Common myeloid progenitor, CD34-positive (primary cell): ENCODE measurements at places on chromosomes 13 and 19.

DNA sequence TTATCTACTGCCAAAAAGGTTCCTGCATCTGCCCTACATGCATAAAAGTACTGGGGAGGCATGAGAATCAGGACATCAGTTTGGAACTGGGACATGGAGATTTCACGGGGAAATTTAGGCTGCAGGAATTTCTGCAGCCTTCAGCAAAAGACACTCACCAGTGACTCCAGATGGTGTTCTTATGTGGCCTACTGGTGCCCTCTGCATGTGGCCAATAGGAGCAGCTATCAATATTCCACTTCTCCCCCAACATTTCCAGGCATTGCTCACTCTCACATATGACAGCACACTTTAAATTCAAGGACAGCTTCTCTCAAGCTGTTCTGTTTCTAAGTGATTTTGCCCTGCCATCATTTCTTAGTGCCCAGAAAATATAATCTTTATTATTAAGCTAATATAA, 570.5 kb upstream of the ARGLU1 start:
- no peaks in the 10 kb centered on the region for H3K36me3 ChIP-seq
- H3K27ac ChIP-seq, result no peak overlapping the region
- H3K4me3 ChIP-seq, result no peak overlapping the region
- no peaks in the 10 kb centered on the region for H3K4me1 ChIP-seq

- H3K36me3 ChIP-seq, result no peaks in the 10 kb centered on the region
- H3K27ac ChIP-seq, result no peak overlapping the region
- no peak overlapping the region for H3K4me3 ChIP-seq
Observed at GRCh38 chr13:42270160-42270856, 1.6 kb upstream of the AKAP11 start.

- peaks cover 3% of the 10 kb centered on the region for H3K27me3 ChIP-seq
- no peak overlapping the region for H3K4me3 ChIP-seq
- no peak for DNase-seq
- no peaks in the 10 kb centered on the region for H3K36me3 ChIP-seq
Observed at GRCh38 chr13:35812736-35813135, 318.4 kb downstream of the DCLK1 start.

DNA sequence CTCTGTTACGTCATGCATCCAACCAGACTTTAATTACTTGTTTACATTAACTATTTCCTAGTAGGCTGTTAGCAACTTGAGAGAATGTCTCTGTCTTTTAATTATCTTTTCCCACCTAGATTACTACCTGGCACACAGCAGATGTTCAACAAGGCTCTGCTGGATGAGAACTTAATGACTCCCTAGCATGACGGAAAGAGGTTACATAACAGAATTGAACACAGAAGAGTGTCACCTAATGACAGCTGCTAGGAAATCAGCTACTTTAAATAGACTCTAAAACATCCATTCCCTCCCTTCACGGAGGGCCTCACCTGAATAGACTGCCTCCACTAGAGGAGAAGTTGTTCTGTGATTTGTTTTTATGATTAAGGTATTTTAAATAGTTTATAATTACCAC, 110.8 kb downstream of the TEX29 start:
- H3K27ac ChIP-seq, result no peak overlapping the region
- H3K4me1 ChIP-seq, result no peaks in the 10 kb centered on the region
- peaks cover 19% of the 10 kb centered on the region for H3K27me3 ChIP-seq
- H3K36me3 ChIP-seq, result no peaks in the 10 kb centered on the region
- DNase-seq, result no peak

DNA sequence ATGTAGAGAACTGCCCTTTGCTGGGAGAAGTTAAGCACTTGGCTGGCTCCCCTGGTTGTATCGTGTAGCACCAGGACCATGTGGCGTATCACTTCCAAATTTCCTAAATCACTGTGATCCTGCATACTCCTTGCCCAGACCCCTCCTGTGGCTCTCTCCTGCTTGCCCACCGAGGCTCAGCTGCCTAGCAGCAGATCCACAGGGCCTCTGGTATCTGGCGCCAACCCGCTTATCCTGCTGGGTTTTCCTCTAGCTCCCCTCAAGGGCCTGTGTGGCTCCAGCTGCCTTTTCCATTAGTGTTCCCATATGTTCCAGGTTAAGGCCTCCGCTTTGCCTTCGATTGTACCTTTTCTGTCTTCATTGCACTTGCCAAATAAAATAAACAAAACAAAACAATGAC, 16.5 kb downstream of the LRCH1 start:
- no peak for DNase-seq
- H3K27ac ChIP-seq, result no peak overlapping the region
- H3K36me3 ChIP-seq, result no peaks in the 10 kb centered on the region
- H3K27me3 ChIP-seq, result no peaks in the 10 kb centered on the region
- H3K4me1 ChIP-seq, result peaks cover 7% of the 10 kb centered on the region

- no peaks in the 10 kb centered on the region for H3K4me1 ChIP-seq
- H3K27ac ChIP-seq, result no peak overlapping the region
- no peak overlapping the region for H3K4me3 ChIP-seq
- DNase-seq, result no peak
- H3K36me3 ChIP-seq, result no peaks in the 10 kb centered on the region
Observed at GRCh38 chr19:13036366-13036976, 41.2 kb downstream of the NFIX start.

- no peak for DNase-seq
- no peak overlapping the region for H3K27ac ChIP-seq
- no peak overlapping the region for H3K4me3 ChIP-seq
- no peaks in the 10 kb centered on the region for H3K27me3 ChIP-seq
Observed at GRCh38 chr13:24784319-24784718, 20.4 kb downstream of the RNF17 start.

DNA sequence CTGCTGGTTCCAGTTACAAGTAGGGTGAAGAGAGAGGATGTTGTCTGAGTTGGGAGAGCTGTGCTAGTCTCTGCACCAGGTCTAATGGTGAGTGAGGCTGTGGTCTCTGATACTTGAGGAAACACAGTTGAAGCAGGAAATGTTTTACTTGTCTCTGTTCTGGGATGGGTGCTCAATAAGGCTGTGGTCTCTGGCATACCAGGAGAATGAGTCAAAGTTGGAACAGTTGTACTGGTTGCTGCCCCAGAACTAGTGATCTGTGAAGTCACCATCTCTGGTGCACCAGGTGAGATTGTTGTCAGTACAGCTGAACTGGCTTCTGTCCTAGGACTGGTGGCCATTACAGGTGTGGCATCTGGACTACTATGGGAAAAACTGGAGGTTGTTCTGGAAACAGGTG, 74.7 kb downstream of the MUC16 start:
- H3K4me1 ChIP-seq, result no peaks in the 10 kb centered on the region
- no peak for DNase-seq
- H3K36me3 ChIP-seq, result no peaks in the 10 kb centered on the region
- no peaks in the 10 kb centered on the region for H3K27me3 ChIP-seq

DNA sequence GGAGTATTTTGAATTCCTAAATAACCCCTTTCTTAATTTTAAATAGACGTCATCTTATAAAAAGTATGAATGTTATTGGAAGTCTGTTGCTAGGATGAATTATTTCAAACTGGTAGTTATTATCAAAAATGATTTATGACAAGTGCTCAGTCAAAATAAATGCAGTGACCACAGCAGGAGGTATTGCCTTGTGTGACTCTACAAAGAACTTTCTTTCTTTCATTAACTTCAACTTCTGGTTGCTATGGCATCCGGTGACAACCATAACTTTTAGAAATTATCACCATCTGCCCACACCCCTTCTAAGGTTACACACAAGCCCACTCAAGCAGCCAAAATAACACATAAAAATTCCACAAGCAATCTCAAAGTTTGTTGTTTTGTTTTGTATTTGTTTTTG, 189.9 kb downstream of the DACH1 start:
- no peaks in the 10 kb centered on the region for H3K27me3 ChIP-seq
- H3K36me3 ChIP-seq, result no peaks in the 10 kb centered on the region
- H3K27ac ChIP-seq, result no peak overlapping the region
- H3K4me3 ChIP-seq, result no peak overlapping the region

DNA sequence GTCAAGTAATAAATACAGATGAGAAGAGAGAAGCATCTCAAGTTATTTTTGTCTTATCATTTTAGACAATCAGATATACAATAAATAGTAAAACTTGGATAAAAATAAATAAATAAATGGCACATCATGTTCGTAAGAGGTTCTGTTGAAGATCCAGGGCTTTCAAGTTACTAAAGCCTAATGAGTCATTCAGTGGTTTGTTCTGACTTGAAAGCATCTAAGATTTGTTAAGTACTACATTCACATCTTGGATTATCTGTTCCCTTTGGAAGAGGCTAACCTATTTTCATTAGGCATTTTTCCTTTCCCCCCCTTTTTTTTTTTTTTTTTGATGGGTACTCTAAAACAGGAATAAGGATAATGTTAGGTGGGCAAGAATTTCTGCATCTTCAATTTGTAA, 429.3 kb downstream of the PCDH20 start:
- H3K4me3 ChIP-seq, result no peak overlapping the region
- no peaks in the 10 kb centered on the region for H3K27me3 ChIP-seq
- no peaks in the 10 kb centered on the region for H3K36me3 ChIP-seq
- no peak for DNase-seq

DNA sequence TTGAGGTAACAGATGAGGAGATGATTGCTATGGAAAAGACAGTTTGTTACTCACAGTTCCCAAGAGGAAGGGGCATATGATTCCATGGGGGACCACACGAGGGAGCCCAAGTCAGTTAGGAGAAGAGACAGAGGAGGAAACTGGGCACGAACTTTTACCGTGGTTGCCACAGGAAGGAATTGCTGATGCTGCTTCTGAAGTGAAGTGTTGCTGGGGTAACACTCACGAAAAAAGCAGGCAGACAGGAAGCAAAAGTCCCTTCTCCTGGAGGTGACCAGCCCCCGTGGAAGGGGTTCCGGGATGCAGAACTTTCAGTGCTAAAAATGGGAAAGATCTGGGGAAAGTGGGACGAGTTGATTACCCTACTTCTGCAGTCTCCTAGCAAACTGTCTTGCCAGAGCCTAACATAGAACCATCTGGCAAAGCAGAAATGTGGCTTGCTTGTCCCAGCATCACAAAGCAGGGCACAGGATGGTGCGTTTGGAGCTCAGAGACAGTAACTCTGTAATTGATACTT, 35.4 kb upstream of the MAP3K10 start:
- no peak overlapping the region for H3K4me3 ChIP-seq
- H3K27me3 ChIP-seq, result no peaks in the 10 kb centered on the region
- H3K4me1 ChIP-seq, result no peaks in the 10 kb centered on the region
- no peak overlapping the region for H3K27ac ChIP-seq

- peaks cover 82% of the 10 kb centered on the region for H3K36me3 ChIP-seq
- H3K4me3 ChIP-seq, result no peak overlapping the region
- no peak overlapping the region for H3K27ac ChIP-seq
Observed at GRCh38 chr19:4933528-4933927, 24.2 kb downstream of the UHRF1 start.

DNA sequence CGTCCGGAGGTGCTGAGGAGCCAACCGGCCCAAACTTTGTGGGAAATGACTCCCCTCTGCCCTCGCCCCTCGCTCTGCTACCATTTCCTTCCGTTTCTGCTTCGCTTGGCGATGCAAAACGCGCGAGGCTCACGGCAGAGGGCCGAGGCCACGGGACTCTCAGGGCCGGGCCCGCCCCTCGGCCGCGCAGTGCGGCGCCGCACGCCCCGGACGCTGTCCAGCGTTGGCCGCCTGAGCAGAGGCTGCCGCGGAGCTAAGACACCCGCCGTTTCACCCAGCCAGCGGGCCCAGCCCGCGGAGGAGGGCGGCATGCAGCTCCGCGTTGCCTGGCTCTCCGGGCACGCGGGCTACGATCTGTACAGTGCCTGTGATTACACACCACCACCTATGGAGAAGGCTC, 2.1 kb upstream of the ZNF578 start:
- H3K27me3 ChIP-seq, result peaks cover 11% of the 10 kb centered on the region
- H3K27ac ChIP-seq, result no peak overlapping the region
- H3K36me3 ChIP-seq, result peaks cover 3% of the 10 kb centered on the region
- H3K4me3 ChIP-seq, result no peak overlapping the region
- peaks cover 8% of the 10 kb centered on the region for H3K4me1 ChIP-seq

DNA sequence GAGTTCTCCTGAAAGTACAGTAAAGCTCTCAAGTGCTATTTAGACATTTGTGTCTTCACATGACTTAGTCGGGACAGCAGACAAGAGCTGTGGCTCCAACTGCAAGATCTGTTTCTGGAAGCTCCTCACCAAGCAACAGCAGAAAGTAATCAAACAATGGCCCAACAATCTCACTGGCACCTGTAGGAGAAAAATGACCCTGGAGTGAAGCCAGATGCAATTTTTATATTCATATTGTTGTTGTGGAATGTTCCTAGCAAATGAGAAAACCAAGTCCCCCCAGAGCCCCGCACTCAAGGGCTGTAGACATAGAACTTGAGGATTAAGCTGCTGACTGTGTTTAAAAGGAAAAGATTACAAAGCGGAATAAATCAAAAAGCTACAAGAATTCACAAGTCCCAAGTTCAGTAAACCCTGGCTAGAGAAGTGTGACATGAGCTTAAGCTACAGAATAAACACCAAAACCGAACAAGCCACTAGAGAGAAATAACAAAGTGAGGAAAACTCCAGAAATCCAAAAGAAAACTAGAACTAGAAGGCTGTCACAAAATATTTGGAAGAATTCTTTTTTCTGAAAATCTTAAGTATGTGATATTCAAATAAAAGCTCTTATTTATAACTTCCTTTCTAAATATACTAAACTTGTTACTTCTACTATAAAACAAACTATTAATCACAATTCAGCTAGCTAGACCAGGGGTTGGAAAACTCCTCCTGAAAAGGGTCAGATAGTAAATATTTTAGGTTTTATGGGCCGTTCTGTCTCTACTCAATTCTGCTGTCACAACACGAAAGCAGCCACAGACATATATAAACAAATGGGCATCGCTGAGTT, 454.5 kb downstream of the SUCLA2 start:
- no peaks in the 10 kb centered on the region for H3K4me1 ChIP-seq
- no peak overlapping the region for H3K4me3 ChIP-seq
- H3K36me3 ChIP-seq, result no peaks in the 10 kb centered on the region
- no peaks in the 10 kb centered on the region for H3K27me3 ChIP-seq
- DNase-seq, result no peak

- no peak overlapping the region for H3K4me3 ChIP-seq
- peaks cover 12% of the 10 kb centered on the region for H3K4me1 ChIP-seq
- no peak for DNase-seq
- H3K27ac ChIP-seq, result no peak overlapping the region
Observed at GRCh38 chr19:19464339-19465098, 50.8 kb downstream of the TSSK6 start.

DNA sequence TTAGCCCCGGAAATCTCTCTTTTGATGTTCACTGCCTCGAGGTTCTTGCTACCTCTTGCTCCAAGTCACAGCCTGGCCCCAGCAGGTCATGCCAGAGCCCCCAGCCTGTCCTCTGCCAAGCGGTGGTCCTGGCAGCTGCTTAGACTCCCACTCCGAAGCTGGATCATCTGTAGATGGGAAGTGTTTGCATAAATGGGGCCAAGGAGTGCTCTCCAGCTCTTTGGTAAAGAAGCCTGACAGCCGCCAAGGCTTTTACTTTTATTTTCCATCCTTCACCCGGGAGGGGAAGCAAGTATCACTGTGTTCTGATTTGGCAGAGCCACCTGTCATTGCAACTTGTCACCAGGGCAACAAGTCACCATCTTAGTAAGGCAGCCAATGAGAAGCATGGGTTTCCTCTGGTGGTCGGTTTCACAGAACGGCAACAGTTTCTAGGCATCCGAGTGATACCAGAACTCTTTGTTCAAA, 10.6 kb upstream of the RETN start:
- H3K4me1 ChIP-seq, result peaks cover 4% of the 10 kb centered on the region
- H3K36me3 ChIP-seq, result no peaks in the 10 kb centered on the region
- H3K4me3 ChIP-seq, result no peak overlapping the region
- H3K27ac ChIP-seq, result no peak overlapping the region
- no peak for DNase-seq
